ENCODE measurements at places on chromosomes 3 and 15.

DNA sequence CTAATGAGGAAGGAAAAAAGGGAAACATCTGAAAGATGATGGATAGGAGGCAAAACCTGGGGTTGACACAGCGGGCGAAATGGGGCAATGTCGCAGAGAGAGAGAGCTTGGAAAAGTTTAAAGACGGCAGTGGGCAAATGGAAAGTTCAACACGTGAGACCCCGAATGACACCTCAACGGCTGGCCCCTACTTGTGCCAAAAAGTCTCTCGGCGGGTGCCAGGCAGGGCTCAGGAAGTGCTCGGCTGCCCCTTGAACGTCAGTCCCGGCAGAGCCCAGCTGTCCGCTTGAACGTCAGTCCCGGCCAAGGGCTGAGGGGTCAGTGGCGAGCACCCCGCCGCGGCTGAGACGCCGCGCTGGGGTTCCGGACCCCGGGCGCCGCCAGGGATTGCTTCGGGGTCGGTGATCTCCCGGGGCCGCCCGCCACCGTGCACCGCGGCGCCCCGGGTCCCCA lies 658 bp downstream of the EOGT start:
- DNase-seq, result peak; percentile 83

GRCh38 chr3:177733233-177733632 lies 536.0 kb upstream of the TBL1XR1 start:
- DNase-seq, result no peak

- no peak for DNase-seq
Measured at GRCh38 chr15:44530653-44531052, 6.3 kb upstream of the EIF3J start.

- no peak for DNase-seq
Measured at GRCh38 chr3:57007521-57008460, 52.7 kb upstream of the SPATA12 start.

DNA sequence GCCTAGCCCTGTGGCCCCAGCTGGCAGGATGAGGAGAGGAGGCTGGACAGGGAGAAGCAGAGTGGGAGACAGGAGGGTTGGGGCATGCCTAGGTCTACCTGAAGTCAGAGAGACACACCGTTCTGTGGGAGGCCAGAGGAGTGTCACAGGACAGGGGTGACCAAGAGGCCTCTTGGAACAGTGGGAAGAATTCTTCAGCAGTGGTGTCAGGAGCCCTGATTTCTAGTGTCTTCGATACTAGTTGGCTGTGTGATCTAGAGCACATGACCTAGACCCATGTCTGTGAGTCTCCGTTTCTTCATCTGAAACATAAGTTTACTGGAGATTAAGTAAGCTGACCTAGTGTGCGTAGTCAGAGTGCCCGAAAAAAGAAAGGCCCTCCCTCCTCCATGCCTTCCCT lies 92.2 kb downstream of the EEFSEC start:
- no peak for DNase-seq

DNA sequence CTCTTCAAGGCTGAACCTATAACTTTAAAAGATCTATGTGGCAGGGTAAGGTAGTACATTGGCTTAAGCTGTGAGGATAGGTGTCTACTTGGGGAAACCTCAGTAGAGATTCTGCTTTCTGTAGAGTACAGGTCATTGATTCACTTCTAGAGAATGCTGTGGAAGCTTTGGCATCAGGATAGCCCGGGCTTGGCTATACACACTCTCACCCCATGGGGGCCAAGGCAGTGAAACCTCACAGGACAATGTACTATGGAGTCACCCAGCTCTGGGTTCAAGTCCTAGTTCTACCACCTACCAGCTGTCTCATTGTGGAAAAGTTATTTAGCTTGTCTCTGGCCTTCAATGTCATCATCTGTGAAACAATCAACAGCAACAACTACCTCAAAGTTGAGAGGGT lies 9.0 kb downstream of the MTFMT start:
- DNase-seq, result no peak

DNA sequence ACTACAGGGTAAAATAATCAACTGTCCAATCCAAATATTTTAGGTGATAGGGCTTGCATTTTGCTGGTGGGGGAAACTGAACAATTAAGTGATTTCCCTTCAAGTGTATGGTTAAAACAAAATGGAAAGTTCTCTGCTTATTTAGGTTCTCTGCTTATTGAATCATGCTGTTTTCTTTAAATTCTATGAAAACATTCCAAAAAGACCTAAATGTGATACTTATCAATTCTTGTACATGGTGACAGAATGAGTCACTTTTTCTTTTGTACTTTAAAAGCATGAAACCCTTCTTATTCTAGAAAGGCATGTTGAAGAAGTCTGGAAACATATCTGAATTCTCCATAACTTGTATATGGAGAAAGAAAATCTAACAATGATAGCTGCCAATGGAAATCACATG lies 192.6 kb downstream of the FMN1 start:
- no peak for DNase-seq

GRCh38 chr3:197270558-197271317 lies 27.7 kb downstream of the DLG1 start:
- no peak for DNase-seq

DNA sequence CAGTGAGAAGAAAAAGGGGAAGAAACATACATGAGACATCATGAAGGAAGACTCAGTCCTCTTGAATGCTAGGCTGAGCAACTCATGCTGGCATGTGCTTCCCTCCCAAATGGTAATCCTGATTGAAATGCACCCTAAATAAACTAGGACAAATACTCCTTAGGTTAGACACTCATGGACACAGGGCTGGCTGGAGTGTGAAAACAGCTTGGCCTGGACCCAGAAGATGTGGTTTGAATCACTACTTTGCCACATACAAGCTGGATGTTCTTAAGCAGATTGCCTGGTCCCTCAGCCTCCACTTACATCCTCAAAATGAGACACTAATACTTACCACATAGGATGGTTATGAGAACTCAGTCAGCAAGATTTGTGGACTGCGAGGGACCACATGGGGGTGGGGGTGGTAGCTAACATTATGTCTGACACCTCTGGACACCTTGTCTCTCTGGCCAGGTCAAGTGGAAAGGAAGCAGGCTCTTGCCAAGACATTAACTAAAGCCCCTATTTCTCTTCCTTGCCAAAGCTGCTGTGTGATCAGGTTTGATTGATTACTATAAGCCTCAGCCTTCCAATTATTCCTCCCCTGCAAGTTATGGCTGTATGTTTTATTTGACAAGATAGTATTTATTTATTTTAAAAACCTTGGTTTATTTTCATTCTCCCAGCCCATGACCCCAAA lies 138.9 kb upstream of the SLC7A14 start:
- DNase-seq, result no peak

DNA sequence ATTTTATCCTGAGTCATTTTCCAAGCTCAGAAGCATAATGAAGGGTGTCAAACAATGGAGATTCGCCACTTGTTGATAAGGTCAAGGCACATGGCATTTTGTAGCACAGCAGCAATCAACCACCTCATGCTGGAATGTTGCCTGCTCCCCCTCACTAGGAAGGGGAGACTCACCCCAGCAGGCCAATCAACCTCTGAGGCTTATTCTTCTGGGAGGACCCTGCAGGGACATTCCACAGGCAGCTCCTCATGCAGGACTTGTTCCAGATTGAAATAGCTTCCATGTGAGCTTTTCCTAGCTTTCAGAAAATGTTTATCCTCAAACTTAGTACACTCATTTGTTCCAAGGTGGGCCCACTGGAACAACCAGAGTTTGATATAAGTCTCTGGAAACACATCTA lies 77.6 kb downstream of the SSR3 start:
- DNase-seq, result no peak

DNA sequence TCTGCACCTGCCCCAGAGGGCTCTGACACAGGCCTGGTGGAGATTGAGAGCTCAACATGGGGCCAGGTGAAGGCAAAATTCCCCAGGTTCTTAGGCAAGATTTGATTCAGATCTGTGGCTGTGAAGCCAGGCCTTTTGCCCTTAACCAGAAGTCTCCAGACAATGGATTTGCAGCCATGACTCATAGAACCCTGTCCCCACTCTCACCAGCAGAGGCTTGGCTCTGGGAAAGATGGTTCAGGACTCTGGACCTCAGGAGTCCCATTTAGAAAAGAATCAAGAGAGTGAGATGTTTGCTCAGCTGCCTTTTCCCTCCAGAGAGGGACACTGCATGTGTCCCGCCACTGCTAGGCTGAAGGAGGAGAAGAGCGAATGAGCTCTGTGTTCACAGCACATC lies 361.4 kb upstream of the ICE2 start:
- DNase-seq, result no peak

- no peak for DNase-seq
Measured at GRCh38 chr3:127543441-127543840, 47.1 kb downstream of the TPRA1 start.

DNA sequence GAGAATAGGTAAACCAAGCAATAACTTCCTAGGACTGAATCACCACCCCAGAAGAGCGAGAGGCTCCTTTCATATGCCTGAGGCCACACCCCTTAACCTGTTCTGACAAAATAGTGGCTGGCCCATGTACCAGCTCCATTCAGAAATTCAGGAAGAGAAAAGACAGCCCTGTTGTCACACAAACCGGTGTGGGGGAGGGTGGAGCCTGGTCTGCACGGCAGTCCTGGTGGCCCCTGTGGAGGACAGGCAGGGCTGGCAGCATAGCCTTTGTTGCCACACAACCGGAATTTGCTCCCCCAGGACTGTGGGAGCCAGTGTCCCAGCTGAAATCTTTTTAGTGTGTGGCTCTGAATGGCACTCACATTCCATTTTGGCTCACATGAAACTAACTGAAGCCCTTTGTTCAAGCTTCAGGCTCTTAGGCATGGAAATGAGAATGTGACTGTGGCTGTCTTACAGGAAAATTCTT lies 23.8 kb downstream of the RLBP1 start:
- no peak for DNase-seq

- no peak for DNase-seq
Measured at GRCh38 chr3:13564751-13565560, 16.0 kb downstream of the FBLN2 start.

GRCh38 chr15:39621210-39621609 lies 40.3 kb downstream of the THBS1 start:
- no peak for DNase-seq

DNA sequence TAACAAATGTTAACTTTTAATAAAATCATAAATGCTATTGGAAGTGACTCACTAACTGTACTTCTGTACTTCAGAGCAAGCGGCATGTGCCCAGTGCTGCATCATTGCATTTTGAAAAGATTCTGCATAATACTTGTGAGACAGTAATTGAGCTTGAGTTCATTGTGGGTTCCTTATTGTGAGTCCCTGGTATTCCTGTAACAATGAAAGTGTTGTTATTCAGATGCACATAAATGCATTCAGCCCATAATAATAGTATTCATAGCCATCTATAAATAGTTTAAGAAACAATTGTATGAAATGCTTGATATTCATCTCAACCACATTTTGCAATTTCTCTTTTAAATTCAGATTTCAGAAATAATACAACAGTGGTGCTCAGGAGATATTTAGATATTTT lies 976.4 kb downstream of the CADM2 start:
- no peak for DNase-seq

- DNase-seq, result no peak
Measured at GRCh38 chr3:184491011-184491576, 70.5 kb upstream of the EPHB3 start.

- no peak for DNase-seq
Measured at GRCh38 chr15:63367390-63367789, 14.3 kb downstream of the CA12 start.

DNA sequence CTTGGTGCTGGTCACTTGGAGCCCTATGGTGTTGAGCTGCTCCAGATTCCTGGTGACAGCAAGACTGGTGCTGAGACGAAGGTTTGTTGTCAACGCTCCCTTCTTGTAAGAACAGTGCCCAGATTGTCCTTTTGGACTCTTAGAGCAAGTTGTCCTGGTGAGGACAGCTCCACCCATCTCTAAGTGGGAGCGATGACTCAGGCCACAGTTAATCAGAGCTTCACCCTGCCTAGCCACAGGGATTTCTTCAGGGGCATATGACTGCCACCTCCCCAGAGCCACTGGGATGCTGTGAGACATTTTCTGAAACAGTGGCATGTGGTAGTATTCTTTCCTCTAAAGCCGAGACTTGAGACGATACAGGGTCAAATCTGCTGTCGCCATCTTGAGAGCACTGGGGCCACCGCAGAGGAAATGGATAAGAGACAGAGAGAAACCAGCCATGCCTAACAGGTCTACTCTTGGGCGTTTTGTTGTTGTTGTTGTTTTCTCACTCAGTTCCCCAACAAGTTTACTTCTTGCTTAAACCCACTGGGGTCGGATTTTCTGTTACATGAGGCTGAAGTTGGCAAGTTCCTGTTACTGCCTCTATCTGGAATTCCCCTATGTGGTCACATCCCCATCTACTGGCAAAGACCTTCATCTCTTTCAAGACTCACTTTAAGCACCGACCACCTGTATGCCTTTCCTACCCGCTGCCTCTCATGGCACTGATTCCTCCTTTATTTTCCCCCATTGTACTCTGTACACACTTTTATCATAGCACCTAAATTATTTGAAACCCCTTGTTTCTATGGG lies 16.0 kb upstream of the PCOLCE2 start:
- no peak for DNase-seq

DNA sequence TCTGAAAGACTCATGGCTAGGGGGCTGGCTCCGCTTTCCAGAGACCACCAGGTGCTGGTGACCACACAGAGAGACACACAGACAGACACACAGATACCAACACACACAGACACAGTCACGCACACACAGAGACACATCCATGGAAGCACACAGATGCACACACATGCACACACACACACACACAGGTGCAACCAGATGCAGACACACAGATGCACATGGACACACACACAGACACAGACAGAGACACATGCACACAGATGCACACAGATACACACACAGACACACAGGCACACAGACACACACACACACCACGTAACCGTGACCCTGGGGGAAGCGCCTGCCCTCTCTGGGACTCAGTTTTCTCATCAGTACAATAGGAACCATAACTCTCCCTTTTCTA lies 132.2 kb downstream of the WNT7A start:
- no peak for DNase-seq

DNA sequence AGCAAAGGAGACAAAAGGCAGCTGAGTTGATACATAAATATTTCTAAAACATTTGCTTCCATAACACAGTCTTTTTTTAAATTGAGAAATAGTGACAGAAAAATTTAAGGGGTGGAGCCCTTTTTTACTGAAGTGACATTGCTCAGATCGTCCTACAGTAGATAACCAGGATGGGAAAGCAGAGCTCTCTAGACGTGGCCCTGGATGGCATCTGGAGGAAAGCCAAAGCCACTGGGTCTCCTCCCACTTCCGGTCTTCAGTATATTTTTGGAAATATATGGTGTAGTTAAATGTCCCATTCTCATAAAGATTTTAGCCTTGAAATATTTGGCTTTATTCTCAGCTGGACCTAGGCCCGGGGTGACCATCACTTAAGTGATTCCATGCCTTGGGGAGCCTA lies 326.1 kb downstream of the ZNF621 start:
- no peak for DNase-seq

GRCh38 chr15:68190048-68190447 lies 15.1 kb downstream of the CALML4 start:
- no peak for DNase-seq

GRCh38 chr15:36689012-36689321 lies 109.5 kb downstream of the CDIN1 start:
- DNase-seq, result no peak

GRCh38 chr3:31432897-31433678 lies 99.6 kb upstream of the STT3B start:
- no peak for DNase-seq

GRCh38 chr15:26926081-26926480 lies 44.9 kb upstream of the GABRG3 start:
- DNase-seq, result no peak

GRCh38 chr3:103170651-103171050 lies 735.8 kb downstream of the ZPLD1 start:
- DNase-seq, result no peak

Measured in GM20000 (cell line).